ENCODE measurements at places on chromosomes 2 and 18. TPM values are rescaled to one million over a fixed set of nuclear protein-coding genes. Genes with fewer than 3 reads are reported as not detected.

Gene STARD6
- total RNA-seq: not detected

- H3K4me3 ChIP-seq: no peak overlapping the region
- DNase-seq: no peak
- H3K36me3 ChIP-seq: no peaks in the 10 kb centered on the region
- no peaks in the 10 kb centered on the region for H3K4me1 ChIP-seq
Measured at GRCh38 chr2:211503856-211504255, 947.5 kb downstream of the CPS1 start.

Gene NAGK
- 136 TPM for total RNA-seq

Gene EIPR1
- total RNA-seq: 29.2 TPM

Data from suprapubic skin (tissue), 4 donors.